ENCODE measurements at places on chromosomes 12 and 14.

DNA sequence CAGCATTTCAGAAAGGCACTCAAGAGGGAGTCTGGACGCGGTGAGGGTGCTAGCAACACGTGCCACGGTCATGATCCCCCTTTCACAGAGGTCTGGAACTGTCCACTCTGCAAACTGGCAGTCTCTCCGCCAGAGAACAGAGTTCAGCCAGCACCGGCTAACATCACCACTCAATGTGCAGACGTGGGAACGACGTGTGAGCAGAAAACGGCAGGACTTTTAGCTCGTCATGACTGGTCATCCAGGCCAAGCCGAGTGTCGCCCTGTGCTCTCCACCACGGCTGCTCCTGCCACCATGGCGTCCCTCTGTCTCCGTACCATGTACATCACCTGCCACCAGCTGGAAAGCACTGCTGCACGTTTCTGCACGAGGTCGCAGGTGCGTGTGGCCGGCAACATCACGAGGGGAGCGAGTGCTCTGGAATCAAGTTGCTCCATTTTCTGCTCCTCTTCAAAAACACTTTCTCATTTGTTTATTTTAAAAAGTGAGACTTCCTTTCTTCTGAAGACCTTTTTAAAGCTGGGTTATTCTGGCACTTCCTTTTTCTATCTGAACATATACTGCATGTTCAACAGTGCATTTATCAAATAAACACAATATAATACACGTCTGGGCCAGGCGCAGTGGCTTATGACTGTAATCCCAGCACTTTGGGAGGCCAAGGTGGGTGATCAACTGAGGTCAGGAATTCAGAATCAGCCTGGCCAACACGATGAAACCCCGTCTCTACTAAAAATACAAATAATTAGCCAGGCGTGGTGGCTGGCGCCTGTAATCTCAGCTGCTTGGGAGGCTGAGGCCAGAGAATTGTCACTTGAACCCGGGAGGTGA lies 28.0 kb downstream of the SLC15A4 start:
- no peak for DNase-seq

DNA sequence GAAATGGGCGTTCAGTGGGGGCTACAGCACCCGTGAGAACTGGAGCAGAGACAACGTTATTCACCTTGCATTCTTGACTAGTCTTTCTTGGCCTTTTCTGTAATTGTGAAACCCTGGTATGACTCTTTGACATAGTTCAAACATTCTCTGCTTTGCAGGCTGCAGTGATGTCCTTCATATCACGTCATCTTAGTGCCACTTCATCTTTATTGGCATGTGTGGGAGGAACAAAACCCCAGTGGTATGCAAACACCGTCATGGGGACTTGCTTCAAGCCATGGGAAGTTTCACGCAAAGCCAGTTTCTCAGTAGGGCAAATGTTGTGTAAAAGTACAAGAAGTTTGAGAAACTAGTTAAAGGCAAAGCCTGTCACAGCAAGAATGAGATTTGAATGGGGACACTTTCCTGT lies 20.2 kb upstream of the DUSP16 start:
- no peak for DNase-seq

DNA sequence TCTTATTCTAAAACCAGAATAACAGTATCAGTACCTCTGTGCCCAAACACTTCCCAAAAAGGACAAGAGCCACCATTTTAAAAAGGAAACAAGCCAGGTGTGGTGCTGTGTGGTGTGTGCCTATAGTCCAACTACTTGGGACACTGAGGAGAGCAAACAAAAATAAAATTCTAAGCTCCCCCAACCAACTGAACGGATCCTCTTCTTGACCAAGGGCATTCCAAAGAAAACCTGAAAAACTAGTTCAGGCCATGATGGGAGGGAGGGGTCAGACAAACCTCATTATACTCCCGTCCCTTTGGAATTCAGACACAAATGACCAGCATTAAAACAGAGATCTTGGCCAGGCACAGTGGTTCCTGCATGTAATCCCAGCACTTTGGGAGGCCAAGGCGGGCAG lies 20.5 kb downstream of the SLC11A2 start:
- DNase-seq, result no peak

DNA sequence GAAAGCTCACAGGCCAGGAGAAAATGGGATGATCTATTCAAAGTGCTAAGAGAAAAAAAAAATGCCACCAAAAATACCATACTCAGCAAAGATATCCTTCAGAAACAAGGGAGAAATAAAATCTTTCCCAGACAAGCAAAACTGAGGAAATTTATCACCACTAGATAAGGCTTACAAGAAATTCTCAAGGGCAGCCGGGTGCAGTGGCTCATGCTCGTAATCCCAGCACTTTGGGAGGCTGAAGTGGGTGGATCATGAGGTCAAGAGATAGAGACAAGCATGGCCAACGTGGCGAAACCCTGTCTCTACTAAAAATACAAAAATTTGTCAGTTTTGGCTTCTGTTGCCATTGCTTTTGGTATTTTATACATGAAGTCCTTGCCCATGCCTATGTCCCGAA lies 48.2 kb downstream of the CRY1 start:
- no peak for DNase-seq

DNA sequence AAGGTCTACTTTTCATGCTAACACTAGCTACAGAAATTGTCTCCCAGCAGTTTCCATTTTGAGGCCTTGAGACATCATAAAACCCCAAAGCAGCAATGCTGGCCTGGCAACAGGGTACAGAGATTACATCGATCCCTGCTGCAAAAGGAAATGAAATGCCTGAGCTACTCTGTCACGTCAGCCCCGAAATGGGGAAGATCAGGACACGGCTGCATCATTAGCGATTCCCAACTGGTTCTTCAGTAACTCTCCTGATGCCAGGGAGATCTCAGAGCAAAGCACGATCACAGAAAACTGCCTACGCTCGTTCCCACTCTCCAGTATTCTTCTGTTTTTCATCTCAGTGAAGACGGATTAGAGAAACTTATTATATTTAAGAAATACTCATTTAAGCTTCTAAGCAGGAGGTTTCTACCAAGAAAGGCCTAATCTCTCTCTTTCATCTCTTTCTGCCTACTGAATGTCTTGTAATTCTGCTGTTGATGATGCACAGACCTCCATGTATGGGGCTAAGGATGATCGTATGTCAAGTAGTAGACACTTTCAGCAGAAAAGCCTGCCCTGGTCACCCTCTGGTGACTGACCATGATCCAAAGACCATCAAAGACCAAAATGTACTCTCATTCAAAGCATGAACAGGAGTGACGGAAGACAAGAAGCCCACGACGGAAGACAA lies 168.5 kb downstream of the RIMBP2 start:
- no peak for DNase-seq

DNA sequence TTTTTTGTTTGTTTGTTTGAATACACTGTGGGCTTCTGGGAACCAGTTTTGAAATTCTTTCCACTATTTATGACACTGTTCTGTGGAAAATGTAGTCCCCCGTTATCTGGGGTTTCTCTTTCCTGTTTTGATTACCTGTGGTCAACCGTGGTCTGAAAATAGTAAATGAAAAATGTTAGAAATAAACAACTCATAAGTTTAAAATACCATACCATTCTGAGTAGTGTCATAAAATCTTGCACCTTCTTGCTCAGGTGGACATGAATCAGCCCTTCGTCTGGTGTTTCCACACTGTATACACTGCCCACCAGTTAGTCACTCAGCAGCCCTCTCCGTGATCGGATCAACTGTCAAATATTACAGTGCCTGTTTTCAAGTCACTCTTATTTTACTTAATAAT lies 5.1 kb upstream of the PAPOLA start:
- DNase-seq, result no peak

DNA sequence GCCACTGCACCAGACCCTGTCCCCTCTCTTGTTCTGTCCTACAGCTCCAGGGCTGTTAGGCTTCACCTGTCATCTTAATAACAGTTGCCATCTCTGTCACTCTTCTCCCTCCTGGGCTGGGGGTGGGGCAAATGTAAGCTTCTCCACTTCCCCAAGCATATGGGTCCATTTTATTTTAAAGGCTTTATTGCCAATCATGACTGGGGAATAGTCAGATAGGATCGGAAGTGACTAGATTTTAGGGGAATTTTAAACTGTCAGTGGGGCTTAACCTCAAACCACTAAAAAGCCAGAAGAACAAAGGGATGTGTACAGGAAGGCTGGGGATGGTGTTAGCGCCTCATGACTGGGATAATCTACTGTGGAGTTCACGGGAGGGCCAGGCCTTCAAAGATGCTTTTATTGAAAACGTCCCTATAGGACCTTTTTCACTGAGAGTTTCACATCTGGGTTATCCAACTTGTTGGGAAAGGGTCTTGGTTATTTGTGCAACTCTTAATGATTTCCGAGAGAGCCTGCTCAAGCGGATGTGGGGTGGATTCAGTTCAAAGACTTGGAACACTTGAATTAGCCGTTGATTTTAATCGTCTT lies 41.6 kb downstream of the CHST11 start:
- DNase-seq, result no peak

DNA sequence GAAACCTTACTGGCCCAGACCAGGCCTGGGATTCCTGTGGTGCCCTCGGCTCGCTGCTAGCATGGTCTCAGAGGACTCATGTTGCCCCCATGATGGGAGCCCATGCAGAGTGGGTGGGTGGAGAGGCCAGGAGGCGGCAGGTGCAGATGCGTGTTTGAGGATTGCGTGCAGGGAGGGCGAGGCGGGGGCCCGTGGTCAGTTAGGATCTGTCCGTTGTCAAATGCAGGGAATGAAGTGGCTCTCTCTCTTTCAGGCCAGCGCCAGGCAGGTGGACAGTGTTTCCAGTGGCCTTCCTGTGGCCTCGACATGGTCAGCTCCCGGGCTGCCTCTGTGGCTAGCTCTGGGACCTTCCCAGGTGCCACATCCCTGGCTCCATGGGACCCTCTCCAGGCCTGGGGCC lies 39.3 kb upstream of the DLK1 start:
- no peak for DNase-seq

- DNase-seq, result no peak
Observed at GRCh38 chr12:38934078-38934584, 28.7 kb upstream of the CPNE8 start.

- no peak for DNase-seq
Observed at GRCh38 chr14:29636870-29637269, 290.8 kb downstream of the PRKD1 start.

GRCh38 chr14:80381807-80382363 lies 170.6 kb upstream of the DIO2 start:
- DNase-seq, result no peak

DNA sequence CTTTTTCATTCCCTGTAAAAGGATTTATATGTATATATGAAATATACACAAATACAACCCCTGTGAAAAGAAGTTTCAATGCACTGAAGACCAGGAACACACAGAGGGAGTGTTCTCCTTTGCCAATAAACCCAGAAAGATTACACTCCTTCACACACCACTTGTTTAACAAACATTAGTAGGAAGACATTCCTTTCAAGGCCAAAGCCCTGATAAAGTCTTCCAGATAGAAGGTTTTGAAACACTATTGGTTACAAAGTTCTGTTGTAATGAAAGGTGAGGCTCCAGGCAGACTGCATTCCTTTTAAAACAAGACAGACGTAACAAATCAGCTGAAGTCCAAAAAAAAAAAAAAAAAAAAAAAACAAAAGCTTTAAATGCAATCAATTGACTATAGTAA lies 81.0 kb downstream of the PTPN21 start:
- DNase-seq, result no peak

GRCh38 chr14:75050852-75051555 lies at the start of gene MLH3:
Gene MLH3, minus strand, starts transcription at chr14:75051467. Its CDS starts 1,812 bp downstream, at chr14:75049655.
- peak; percentile 30 for DNase-seq

- DNase-seq, result no peak
Observed at GRCh38 chr12:99619389-99620158, 28.0 kb upstream of the GARIN6 start.

DNA sequence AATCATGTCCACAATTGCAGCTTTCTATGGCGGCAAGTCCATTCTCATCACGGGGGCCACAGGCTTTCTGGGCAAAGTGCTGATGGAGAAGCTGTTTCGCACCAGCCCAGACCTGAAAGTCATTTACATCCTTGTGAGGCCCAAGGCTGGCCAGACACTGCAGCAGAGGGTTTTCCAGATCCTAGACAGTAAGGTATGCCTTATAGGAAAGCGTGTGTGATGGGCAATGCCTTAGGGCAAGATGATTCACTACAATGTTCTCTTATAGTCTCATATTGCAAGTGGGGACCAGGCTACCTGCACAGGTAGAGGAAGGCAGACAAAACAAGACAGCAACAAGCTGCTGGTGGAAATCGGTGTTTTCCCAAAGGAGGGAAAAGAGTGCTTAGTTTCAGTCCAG lies 110.5 kb downstream of the ERGIC2 start:
- DNase-seq, result no peak

- no peak for DNase-seq
Observed at GRCh38 chr14:23442721-23443356, 7.4 kb upstream of the MYH7 start.

GRCh38 chr14:33780035-33780434 lies 170.8 kb downstream of the EGLN3 start:
- no peak for DNase-seq

- no peak for DNase-seq
Observed at GRCh38 chr12:130818635-130819576, 20.1 kb downstream of the STX2 start.

- DNase-seq, result no peak
Observed at GRCh38 chr12:110508071-110508586, 6.0 kb downstream of the RAD9B start.

DNA sequence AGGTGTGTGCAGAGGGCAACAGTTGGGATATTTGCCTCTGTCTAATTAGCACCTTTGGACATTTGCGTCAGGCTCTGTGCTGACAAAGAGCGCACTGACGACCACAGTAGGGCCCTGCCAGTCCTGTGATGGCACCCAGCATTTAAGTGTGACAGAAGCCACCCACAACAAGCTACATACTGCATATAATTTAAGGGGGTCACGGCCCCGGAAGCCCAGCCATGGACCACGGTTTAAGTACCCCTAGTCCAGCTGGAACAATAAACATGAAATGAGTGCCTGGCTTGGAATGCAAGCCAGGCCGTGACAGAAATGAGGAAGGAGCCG lies 16.8 kb upstream of the DYNC1H1 start:
- DNase-seq, result no peak

- no peak for DNase-seq
Observed at GRCh38 chr12:13211191-13211858, 14.8 kb downstream of the EMP1 start.

- DNase-seq, result no peak
Observed at GRCh38 chr12:14825256-14825655, 11.3 kb upstream of the SMCO3 start.

GRCh38 chr12:48826209-48826855 lies 8.0 kb downstream of the CACNB3 start:
- no peak for DNase-seq
